ENCODE measurements at places on chromosomes 4 and X.

DNA sequence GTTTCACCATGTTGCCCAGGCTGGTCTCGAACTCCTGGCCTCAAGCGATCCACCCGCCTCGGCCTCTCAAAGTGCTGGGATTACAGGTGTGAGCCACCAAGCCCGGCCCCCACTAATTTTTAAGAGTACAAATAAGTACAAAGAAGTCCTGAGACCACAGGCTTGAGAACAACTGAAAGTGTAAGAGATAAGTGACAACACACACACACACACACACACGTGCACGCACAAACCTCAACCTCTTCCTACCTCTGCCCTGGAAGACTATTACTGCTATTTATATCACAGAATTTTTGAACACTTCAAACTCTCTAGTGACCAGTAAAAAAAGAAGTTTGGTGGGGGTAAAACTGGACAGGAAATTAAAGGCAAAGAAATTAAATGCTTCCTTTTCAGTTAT is 7.5 kb downstream of the KLHL15 start:
- no peak for DNase-seq

DNA sequence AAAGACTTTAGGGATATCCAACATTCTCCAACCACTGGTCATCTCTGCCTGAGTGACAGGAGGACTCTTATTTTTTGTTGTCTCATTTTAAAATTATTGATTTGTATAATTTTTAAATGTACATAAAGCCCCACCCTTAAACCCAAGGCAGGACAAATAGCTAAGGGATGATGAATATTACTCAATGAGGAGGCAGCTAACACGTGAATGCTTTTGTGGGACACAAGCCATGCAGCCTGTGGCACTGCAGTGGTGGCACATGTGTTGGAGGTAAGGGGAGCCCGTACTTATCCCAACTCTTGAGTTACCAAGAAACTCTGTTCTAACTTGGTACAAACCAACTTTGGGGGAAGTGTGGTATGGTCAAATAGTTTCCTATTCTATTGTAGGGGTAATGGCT is 19.5 kb downstream of the MID1IP1 start:
- DNase-seq: no peak

DNA sequence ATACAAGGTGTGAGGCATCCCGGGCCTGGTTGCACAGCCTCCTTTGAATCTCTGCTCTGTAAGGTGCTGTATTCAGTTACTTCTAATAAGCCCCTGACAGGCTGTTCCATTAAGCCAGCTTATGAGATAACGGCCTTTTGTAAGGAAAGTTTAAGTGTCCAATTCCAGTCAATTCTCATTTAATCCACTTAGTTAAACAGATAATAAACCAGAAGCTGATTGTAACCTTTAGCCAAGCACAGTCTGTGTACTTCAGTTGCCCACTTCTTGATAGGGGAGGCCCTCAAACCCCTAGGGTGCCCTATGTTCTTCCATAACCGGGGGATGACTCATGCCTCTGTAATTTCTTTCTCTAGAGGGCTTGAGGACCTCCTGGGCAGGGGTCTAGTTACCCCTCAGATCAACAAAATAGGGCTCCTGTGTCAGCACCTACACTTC is 63.4 kb downstream of the RASL11B start:
- no peak for DNase-seq

GRCh38 chr4:86035688-86036087 is 324.2 kb downstream of the MAPK10 start:
- no peak for DNase-seq

GRCh38 chrX:69015156-69015555 is 150.1 kb downstream of the PJA1 start:
- DNase-seq: no peak

DNA sequence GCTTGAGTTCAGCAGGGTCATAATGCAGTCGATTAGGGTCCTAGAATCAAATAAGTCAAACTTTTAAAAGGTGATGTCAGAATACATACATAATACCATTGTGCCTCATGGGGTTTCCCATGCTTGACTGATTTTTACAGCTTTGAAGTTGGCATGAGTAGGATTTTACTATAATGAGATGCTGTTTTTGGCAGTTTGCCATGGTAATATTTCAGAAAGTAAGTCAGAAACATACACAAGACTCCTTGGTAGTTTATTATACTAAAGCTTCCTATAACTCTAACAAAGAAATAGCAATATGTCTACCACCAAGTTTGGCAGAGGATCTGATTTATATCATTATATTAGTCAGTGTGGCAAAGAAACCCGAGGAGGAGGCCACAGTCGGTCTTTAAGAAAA is 45.2 kb downstream of the PHKA2 start:
- no peak for DNase-seq

- no peak for DNase-seq
Observed at GRCh38 chrX:3026074-3026815, 15.0 kb upstream of the ARSF start.

DNA sequence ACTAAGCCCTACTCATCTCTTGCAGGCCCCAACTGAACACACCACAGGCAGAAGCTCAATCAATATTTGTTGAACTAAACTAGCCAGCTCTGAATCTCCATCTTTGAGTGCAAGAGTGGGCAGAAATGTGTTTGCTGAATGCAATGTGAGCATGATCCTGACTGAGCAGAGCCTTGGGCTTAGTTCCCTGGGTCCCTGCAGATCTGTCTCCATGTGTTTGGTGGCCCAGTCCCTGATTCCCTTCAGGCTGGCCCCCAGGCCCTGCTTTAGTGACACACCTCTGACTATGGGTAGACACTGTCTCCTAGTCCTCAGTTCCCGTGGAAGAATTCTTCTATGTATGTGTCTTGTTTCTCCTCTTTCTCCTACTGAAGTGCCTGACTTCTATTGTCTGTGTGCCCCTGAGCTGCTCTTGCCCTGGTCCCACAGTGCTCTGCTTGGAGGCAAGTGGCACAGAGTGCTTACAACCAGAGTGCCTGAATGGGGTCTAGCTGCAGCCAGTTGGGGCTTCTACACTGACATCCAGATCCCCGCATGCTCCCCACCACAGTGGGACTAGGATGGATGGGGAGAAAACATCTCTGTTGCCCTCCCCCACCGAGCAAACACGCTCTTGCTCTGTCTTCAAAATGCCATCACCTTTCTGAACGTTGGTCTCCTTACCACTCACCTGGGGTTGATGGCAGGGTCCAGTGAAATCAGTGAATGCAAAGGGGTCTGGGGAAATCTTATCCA is 9.3 kb downstream of the PJA1 start:
- DNase-seq: no peak

- no peak for DNase-seq
Observed at GRCh38 chr4:109701566-109702410, 1.5 kb downstream of the CASP6 start.

DNA sequence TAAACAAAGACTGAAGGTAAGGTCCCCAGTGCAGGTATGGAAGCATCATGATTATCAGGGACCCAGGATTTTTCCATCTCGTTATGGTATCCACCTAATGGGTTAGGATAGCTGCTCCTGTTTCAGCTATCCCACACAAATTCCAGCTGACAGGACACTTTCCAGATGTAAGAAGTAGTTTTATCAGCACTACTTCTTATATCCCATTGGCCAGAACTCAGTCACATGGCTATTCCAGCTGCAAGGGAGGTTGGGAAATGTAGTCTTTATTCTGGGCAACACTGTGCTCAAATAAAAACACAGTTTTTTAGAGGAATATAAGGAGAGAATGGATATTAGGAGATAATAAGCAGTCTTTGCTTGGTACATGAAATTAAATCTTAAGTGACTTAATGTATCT is 96.7 kb downstream of the SRPX start:
- DNase-seq: no peak

DNA sequence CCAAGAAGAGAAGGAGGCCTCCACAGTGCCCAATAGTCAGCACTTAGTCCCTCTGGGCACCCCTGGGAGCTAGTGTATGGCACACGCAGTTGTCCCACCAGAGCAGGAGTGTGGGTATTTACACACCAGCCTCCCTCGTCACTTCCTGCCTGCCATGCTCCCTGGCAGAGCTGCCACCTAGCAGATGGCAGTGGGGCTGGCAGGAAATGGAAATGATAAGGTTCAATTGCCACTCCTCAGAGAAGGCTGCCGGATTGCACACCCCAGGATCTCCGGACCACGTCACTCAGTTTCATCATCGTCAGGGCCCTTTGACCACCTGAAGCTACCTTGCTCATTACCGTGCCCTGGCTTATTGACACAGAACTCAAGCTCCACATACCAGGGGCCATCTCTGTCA is 173.3 kb upstream of the PSAPL1 start:
- DNase-seq: no peak

GRCh38 chrX:151621422-151621821 is 57.9 kb downstream of the PASD1 start:
- no peak for DNase-seq

GRCh38 chr4:59455751-59456150 is 1744.4 kb upstream of the ADGRL3 start:
- no peak for DNase-seq

DNA sequence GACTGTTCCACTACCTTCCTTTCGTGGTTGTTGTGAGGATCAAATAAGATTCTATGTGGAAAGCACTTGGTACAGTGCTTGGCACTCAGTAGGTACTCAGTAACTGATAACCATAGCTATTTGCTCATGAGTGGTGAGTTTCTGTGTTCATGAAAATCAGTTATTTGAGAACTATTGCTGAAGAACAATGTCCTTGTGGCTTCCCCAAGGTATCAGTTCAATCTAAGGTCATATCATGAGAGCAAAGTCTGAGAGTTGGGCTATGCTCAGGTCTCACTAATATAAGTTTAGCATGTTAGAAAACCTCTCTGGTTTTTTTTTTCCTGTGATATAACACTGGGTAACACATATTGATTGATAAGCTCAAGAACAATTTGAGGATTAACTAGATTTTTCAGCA is 147.8 kb downstream of the GRIA3 start:
- no peak for DNase-seq

GRCh38 chr4:89109841-89110540 is 1.3 kb upstream of the TIGD2 start:
- no peak for DNase-seq

- no peak for DNase-seq
Observed at GRCh38 chr4:165524532-165525190, 145.9 kb downstream of the CPE start.

- DNase-seq: no peak
Observed at GRCh38 chr4:185743722-185744487, 68.1 kb downstream of the SORBS2 start.

GRCh38 chr4:175071123-175071522 is 153.0 kb downstream of the ADAM29 start:
- no peak for DNase-seq
